ENCODE measurements at places on chromosomes 11 and 22.

DNA sequence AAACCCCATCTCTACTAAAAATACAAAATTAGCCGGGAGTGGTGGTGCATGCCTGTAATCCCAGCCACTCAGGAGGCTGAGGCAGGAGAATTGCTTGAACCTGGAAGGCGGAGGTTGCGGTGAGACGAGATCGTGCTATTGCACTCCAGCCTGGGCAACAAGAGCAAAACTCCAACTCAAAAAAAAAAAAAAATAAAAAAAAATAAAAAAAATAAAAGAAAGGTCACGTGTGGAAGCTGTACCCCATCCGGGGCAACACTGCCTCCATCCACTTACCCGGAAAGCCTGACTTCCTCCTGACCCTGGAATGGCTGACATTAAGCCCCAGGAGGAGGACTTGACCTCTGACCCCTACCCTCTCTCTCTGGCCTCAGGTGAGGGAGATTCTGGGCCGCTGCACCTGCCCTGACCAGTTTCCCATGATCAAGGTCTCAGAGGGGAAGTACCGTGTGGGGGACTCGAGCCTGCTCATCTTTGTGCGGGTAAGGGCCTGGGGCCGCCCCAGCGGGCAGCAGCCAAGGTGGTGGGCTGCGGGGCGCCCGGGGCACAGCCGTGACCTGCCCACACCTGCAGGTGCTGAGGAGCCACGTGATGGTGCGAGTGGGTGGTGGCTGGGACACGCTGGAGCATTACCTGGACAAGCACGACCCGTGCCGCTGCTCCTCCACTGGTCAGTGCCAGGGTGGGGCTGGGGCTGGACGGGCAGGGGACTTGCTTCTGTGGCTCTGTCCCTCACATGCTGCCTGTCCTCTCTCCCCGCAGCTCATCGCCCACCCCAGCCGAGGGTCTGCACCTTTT, 3.8 kb downstream of the GAS2L1 start:
- no peak overlapping the region for H3K4me3 ChIP-seq
- no peaks in the 10 kb centered on the region for H3K36me3 ChIP-seq
- peak; percentile 18 for DNase-seq
- H3K27ac ChIP-seq, result no peak overlapping the region
- peaks cover 68% of the 10 kb centered on the region for H3K4me1 ChIP-seq

DNA sequence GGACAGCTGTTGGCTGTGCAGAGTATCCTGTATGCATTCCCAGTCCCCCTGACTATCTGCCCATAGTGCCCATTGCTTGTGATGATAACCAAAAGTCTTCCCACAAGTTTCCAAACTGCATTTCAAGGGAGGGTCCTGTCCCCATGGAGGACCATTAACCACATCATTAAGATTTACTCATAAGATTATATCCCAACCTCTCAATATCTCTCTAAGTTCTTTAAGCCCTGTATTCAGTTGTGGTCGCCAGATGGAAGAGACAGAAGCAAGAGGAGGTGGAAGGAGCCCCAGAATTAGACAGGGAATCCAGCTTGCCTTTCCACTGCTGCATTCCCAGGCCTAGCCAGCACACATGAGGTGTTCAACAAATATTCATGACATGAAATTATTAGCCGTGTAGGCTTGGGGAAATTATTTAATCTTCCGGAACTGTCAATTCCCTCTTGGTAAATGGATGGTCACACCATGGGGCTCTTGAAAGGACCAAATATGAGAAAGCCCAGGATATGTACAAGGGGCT, 42.6 kb upstream of the TIMP3 start:
- H3K4me1 ChIP-seq, result peaks cover 7% of the 10 kb centered on the region
- no peak for DNase-seq
- H3K36me3 ChIP-seq, result no peaks in the 10 kb centered on the region

DNA sequence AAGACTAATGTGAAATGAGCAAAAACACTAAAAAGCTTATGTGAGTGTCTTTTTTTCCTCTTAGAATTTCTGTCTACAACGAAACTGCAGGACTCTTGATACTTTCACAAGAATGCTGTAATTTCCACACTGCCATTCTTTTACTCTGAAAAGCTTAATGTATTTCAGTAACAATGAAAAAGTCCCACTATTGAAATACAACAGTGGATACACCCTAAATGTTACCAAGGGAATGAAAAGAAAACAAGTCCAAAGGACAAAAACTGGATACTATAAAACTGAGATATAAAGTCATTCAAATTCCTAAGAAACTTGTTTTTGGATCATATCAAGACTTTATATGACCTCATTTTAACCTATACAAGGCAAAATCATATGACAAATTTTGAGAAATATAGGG, 77.4 kb downstream of the SOX6 start:
- no peak for DNase-seq
- H3K27me3 ChIP-seq, result no peaks in the 10 kb centered on the region
- H3K27ac ChIP-seq, result no peak overlapping the region
- no peak overlapping the region for H3K4me3 ChIP-seq
- H3K4me1 ChIP-seq, result no peaks in the 10 kb centered on the region

- no peak overlapping the region for H3K4me3 ChIP-seq
- H3K27ac ChIP-seq, result no peak overlapping the region
- H3K27me3 ChIP-seq, result peaks cover 24% of the 10 kb centered on the region
- H3K36me3 ChIP-seq, result no peaks in the 10 kb centered on the region
Measured at GRCh38 chr11:61880454-61880853, 10.9 kb downstream of the FADS3 start.

- H3K4me3 ChIP-seq, result no peak overlapping the region
- no peaks in the 10 kb centered on the region for H3K27me3 ChIP-seq
- peak; percentile 85 for DNase-seq
Measured at GRCh38 chr22:41524809-41525449, 19.3 kb downstream of the POLR3H start.

DNA sequence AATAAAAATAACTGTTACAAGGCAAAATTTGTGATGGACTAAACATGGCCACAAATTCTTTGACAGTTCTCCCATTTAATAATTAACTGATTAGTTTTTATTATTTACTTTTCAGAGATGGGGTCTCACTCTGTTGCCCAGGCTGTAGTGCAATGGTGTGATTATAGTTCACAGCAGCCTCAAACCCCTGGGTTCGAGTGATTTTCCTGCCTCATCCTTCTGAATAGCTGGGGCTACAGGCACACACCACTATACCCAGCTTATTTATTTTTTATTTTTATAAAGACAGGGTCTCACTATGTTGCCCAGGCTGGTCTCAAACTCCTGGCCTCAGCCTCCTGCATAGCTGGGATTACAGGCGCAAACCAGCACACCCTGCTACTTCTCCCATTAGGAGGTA, 4.5 kb upstream of the PATL1 start:
- peaks cover 12% of the 10 kb centered on the region for H3K4me1 ChIP-seq
- no peak overlapping the region for H3K27ac ChIP-seq
- no peak for DNase-seq
- H3K4me3 ChIP-seq, result no peak overlapping the region

DNA sequence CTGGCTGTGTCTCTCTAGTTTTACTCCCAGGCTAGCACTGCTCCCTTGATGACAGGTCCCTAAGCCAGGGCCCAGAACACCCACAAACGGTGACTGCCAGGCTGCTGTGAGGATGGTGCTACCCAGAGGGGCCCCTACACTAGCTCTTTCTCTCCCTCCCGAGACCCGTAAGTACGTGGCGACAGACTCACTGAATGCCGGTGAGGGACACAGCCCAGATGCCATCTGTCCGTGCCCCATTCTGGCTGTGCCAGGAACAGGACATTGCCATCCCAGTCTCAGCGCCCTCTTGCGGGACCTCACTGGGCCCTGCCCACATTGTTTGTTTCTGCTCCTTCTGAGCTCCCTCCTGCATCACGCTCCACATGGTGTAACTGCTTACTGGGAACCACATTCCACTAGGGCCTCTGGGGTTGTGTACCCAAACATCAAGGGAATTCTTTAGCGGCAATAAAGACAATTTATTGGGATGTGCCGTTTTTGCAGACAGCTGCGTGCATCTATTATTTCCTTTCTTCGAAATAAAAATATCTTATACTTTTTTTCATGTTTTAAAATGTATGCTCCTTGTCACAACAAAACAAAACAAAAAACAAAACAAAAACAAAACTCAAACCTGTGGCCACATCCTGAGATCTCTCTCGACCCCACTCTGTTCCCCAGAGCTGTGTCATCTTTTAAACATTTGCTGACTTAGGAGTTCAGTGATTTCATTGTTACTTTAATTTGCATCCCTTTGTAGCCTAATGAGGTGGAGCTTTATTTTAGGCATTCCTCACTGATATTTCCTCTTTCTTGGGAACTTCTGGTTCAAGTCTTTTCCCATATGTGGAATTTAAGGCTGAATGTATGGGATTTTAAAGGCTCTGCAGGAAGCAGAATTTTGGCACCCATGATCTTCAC, 4.4 kb upstream of the TPCN2 start:
- peaks cover 14% of the 10 kb centered on the region for H3K4me1 ChIP-seq
- peaks cover 53% of the 10 kb centered on the region for H3K27me3 ChIP-seq
- H3K4me3 ChIP-seq, result no peak overlapping the region
- no peak overlapping the region for H3K27ac ChIP-seq
- peak; percentile 49 for DNase-seq

- no peak overlapping the region for H3K27ac ChIP-seq
- H3K27me3 ChIP-seq, result no peaks in the 10 kb centered on the region
- DNase-seq, result no peak
- H3K4me3 ChIP-seq, result no peak overlapping the region
- H3K36me3 ChIP-seq, result peaks cover 24% of the 10 kb centered on the region
Measured at GRCh38 chr11:117171404-117172061, 7.0 kb upstream of the SIDT2 start.

GRCh38 chr22:29339381-29340235, 24.1 kb upstream of the RASL10A start:
- DNase-seq, result no peak
- no peaks in the 10 kb centered on the region for H3K4me1 ChIP-seq
- H3K27me3 ChIP-seq, result no peaks in the 10 kb centered on the region
- no peak overlapping the region for H3K4me3 ChIP-seq
- peaks cover 50% of the 10 kb centered on the region for H3K36me3 ChIP-seq
- no peak overlapping the region for H3K27ac ChIP-seq

DNA sequence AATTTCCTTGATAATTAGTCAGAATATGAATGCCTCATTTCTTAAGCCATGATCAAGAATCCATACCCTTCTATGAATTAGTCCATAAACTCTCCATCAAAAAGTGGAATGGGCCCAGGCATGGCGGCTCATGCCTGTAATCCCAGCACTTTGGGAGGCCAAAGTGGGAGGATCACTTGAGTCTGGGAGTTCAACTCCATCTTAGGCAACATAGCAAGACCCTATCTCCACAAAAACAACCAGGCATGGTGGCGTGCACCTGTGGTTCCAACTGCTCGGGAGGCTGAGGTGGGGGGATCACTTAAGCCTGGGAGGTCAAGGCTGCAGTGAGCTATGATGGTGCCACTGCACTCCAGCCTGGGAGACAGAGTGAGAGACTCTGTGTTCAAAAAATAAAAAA, 52.1 kb upstream of the SHANK2 start:
- no peaks in the 10 kb centered on the region for H3K36me3 ChIP-seq
- no peaks in the 10 kb centered on the region for H3K4me1 ChIP-seq
- no peak overlapping the region for H3K27ac ChIP-seq
- DNase-seq, result no peak

- H3K36me3 ChIP-seq, result peaks cover 2% of the 10 kb centered on the region
- peak overlapping the region; percentile 84 for H3K27ac ChIP-seq
- H3K27me3 ChIP-seq, result peaks cover 5% of the 10 kb centered on the region
- peaks cover 45% of the 10 kb centered on the region for H3K4me1 ChIP-seq
- DNase-seq, result no peak
Measured at GRCh38 chr11:59273373-59273841, 60.7 kb upstream of the MPEG1 start.

GRCh38 chr11:43517518-43517917, 158.8 kb downstream of the TTC17 start:
- peaks cover 5% of the 10 kb centered on the region for H3K27me3 ChIP-seq
- DNase-seq, result no peak
- H3K27ac ChIP-seq, result no peak overlapping the region
- H3K4me3 ChIP-seq, result no peak overlapping the region

GRCh38 chr11:6219359-6219758, 14.0 kb downstream of the C11orf42 start:
- H3K27me3 ChIP-seq, result no peaks in the 10 kb centered on the region
- DNase-seq, result no peak
- peaks cover 44% of the 10 kb centered on the region for H3K36me3 ChIP-seq
- peak overlapping the region; percentile 49 for H3K27ac ChIP-seq

Data from activated naive CD4-positive, alpha-beta T cell treated with anti-CD3 and anti-CD28 coated beads, Interleukin-2, amount 10 ng/mL, durations not matched to agents 7 days and 5 days (primary cell).